Activated CD4-positive, alpha-beta T cell treated with anti-CD3 and anti-CD28 coated beads, Interleukin-2, amount 50 U/mL, for 4 hours (primary cell): ENCODE measurements at places on chromosomes 4 and X.

DNA sequence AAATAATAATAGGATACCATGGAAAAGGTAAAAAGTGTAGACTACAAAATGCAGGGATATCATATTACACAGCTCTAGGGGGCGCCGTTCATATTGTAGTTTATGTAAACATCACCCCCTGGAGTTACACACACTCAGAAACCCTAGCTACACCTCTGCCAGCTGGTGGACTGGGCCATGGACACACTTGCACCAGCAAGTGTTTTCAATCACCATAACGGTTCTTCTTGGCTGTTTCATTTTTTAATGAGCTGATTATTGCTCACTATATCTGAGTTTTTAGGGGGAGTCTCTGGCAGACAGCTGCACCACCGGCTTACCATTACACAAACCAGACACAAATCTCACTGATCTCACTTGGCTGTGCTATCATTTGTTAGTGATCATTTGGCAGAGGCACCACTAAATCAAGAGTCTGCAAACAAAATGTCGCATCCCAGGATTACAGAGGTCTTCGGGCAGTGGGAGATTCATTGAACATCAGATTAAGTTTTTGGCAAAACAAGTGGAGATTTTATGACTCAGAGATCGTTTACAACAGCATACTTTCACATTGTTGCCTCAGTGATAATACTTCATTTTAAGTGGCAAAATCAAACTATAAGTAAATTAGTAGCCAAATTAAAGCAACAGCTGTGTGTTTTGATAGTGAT is 185.7 kb downstream of the UNC5C start:
- no peak for DNase-seq

DNA sequence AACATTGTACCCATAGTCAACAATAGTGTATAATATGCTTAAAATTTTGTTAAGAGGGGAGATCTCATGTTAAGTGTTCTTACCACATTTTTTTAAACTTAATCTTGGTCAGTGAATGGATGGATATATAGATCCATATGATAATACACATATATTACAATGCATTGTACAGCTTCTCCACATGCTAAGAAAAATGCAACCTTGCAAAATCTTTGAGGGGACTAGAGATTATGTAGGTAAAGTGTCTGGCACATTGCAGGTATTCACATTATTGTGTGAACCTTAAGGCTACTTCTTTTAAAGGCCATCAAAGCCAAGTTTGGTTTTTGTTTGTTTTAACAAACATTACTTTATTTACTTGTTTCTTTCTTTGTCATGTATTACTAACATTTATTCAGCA is 10.4 kb upstream of the GPC3 start:
- DNase-seq, result no peak

DNA sequence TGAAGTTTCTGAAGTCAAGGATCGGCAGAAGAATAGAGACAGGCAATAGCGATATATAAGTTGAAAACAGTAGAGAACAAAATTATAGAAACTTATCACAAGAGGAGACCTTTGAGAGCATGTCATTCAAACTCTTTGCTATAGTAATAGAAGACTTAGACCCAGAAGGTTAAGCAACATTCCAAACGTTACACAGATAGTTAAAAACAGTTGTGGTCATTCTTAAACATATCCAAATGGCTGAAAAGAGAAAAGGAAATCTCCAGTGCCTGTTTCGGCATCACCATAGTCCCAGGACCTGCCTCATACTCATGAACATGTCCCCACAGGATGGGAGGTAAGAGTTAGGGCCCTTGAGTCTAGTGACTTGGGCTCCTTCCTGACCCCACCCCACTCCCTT is 258.1 kb upstream of the NOCT start:
- no peak for DNase-seq

DNA sequence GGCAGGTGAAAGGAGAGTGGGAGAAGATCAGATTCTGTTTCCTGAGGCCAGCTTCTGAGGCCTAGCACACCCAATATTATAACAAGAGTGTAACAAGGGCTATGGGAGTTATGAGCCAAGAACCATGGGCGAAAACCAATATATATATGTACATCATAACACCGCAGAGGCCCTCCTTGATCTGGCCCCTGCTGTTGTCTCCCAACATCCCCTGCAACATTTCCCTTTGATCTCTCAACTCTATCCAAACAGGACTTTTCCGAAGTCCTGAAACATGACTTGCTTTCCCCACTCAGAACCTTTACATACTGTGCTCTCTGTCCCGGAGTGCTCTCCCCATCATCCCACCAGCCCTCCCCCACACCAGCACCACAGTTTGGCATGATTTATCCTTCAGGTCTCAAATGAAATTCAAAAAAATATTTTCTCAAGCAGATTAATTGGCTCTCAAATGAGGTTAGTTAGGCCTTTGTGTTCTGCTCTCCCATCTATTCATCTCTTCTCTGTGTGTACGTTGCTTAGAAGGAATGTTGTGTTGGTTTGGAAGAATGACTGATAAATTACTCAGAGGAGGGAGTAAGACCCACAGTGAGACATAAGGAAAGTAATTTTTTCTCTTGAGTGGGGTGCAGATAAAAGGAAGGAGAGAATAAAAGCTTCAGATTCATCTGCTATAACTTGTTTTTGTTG is 58.1 kb upstream of the SMIM10 start:
- no peak for DNase-seq

DNA sequence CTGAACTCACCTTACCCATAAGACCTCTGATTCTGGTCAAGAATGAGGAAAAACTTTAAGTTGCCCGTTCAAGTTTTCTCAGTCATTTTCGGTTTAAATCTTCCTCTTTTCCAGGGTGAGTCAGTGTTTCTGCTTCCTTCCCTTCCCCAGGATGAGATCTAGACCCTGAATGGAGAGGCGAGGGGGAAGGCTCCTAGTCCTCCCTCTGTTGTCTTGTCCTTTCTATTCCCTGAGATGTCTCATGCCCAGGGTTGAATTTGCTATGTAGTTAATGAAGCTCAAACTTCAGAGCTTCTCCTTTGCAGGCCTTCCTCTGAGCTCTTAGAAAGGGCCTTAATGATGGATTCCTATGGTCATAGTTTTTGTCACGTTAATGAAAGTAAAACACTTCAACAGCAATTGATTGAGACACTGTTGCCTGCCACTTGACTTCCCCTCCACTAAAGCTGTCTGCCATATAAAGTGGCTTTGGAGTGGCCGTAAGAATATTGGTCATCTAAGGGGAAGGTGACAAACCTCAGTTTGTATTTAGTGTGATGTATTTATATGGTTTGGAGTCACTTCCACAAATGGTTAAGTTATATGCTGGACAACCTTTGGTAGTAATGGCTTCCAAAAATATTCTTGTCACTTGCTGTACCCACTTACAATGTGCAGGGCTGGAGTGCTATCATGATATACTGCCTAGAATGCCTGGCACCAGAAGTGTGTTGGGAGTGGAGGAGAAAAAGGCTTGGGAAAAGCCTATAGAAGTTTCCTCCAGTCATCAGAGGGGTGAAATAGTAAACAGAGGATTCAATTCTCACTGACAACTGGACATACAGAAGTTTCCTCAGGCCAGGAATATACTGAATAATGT is 24.3 kb upstream of the GPRIN3 start:
- no peak for DNase-seq

- no peak for DNase-seq
These were observed 31.0 kb upstream of the PPARGC1A start for GRCh38 chr4:23920716-23921446.

- no peak for DNase-seq
These were observed 27.5 kb upstream of the DCTD start for GRCh38 chr4:182944484-182945213.

DNA sequence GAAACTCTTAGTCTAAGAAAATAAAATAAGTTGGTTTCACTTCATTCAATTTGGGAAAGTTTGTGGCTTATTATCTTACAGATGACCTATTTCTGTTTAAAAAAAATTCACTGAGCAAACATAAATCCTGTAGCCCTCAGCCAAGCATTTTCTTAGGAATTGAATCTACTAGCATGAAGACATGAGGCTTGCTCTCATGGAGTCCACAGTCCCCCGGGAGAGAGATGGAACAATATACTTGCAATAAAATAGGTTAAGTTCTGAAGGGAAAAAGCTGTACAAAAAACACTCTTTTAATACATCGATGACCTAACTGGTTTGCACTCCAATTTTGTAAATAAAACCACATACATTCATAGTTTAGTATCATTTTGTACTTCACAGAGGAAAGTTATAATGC is 642.6 kb upstream of the FAM241A start:
- DNase-seq, result no peak

- no peak for DNase-seq
These were observed 398.4 kb upstream of the BOD1L1 start for GRCh38 chr4:14025891-14026290.

- DNase-seq, result no peak
These were observed 126.9 kb upstream of the GPRIN3 start for GRCh38 chr4:89434364-89434988.

GRCh38 chr4:5124876-5125275 is 73.6 kb downstream of the STK32B start:
- no peak for DNase-seq

DNA sequence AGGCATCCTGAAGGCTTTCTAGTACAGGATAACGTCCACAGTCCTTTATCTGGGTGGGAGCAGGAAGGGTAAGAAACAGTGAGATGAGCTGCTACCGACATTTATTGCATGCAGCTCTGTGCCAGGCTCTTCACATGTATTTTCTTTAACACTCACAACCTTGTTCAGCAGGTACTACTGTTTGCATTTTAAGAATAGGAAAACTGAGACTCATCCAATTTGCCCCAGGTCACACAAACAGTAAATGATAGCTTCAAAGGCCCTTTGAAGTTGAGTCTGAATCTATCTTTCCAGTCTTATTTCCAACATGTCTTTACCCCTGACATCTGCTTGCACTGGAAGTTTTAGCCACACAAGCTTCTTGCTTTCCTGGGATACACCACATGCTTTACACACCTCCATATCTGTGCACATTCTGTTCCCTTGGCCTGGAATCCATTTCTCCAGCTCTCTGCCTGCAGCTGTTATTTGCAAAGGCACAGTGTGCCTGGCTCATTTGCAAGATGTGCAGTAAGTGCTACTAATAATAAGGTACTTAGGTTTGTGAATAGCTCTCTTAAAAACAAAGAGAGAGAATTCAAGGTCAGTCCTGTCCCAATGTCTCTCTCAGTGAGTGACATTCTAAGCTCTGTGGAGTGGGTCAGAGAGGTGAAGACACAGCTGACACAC is 61.2 kb downstream of the METTL14 start:
- DNase-seq, result no peak

DNA sequence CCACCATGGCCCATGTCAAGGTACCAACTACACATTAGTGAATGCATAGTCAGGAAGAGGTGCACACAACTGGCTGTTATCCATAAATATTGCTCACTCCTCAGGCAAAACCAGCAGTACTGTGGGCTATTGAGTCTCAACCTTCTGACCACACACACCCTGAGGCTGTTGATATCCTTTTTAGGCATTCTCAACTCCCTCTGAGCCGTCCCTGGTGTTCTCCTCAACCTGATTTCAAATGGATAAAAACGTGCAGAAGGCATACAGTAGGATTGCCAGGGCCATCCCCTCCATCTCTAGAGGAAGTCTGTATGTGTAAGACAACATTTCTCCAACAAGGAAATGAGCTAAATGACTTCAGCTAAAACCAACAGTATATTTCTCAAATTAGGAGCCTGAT is 98.7 kb upstream of the KLHL13 start:
- DNase-seq, result no peak

- DNase-seq, result no peak
These were observed 85.1 kb downstream of the AFF1 start for GRCh38 chr4:87019898-87020297.

DNA sequence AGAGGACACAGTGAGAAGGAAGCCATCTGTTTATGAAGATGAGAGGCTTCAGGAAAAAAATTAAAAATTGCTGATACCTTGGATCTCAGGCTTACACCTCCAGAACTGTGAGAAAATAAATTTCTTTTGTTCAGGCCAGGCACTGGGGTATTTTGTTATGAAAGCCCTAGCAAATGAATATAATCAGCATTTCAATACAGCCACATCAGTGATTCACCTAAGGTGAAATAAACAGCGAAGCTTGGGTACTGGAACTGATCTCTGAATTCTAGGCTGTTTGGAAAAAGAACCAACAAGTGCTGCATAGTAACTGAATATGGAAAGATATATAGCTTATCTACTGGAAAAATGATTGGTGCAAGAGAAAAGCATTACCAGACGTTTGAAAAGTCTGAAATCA is 88.5 kb downstream of the PDS5A start:
- no peak for DNase-seq

GRCh38 chrX:38006778-38007177 is 425 bp downstream of the SYTL5 start:
- DNase-seq, result no peak
